ENCODE measurements at places on chromosomes 5 and 9.

DNA sequence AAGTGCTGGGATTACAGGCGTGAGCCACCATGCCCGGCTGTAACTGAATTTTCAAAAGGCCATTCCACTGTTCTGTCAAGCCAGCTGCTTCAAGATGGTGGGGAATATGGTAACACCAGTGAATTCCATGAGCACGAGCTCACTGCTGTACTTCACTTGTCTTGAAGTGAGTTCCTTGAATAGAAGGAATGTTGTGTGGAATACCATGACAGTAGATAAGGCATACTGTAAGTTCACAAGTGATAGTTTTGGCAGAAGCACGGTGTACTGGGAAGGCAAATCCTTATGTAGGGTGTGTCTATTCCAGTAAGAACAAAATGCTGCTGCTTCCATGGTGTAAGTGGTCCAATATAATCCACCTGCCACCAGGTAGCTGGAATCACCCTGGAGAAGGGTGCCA lies 6.6 kb upstream of the PRXL2C start:
- no peak for DNase-seq

DNA sequence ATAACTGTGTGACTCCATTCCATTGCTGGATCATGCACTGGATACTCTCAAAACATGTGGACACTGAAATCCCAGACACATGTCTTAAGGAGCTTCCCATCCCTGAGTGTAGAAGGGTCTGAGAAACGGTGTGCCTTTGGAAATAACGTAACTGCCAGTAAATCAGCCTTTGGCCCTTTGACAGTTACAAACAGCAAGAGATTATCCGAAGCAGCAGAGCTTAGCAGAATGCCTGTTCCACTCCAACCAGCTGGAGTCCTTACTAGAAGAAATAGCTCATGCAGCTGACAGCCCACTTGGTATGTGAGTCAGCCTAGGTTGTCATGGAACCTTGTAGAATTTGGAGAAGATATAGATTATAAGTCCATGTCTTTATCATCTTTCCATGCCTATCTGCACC lies 7.0 kb downstream of the TMEM252 start:
- no peak for DNase-seq

DNA sequence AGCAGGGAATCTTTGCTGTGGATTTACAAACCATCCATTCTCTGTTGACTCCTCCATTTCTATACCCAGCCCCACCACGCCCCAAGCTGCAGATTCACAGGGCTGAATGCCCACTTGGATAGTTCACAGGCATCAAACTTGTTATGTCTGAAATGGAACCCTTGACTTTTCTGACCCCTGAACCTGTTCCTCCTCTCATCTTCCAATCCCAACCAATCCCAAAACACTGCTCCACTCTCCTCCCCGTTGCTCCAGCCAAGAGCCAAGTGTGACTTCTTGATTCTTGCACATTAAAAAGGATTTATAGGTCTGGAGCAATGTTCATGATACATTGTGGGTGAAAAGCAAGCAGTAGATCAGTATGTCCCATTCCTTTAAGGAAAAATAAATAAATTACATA lies 145.6 kb downstream of the DAB2IP start:
- no peak for DNase-seq

GRCh38 chr9:76323490-76323889 lies 70.7 kb downstream of the RFK start:
- no peak for DNase-seq

DNA sequence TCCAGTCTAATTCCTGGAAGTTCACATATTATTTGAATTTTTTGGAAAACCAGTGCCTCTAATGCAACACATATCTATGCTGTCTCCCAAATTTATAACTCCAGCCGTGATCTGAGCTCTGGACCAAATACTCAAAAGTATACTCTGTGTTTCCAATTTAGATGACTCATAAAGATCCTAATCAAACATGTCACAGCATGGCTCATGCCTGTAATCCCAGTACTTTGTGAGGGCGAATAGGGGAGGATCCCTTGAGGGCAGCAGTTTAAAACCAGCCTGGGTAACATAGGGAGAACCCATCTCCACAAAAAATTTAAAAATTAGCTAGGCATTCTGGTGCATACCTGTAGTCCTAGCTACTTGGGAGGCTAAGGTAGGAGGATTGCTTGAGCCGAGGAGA lies 388.0 kb downstream of the CDH12 start:
- DNase-seq: no peak

GRCh38 chr5:38596981-38597380 lies 40.5 kb upstream of the LIFR start:
- DNase-seq: no peak

GRCh38 chr9:85185486-85186217 lies 516.1 kb downstream of the NTRK2 start:
- DNase-seq: no peak
